ENCODE measurements at places on chromosomes 7 and 10.

- no peak for DNase-seq
Measured at GRCh38 chr10:33117816-33118215, 159.8 kb upstream of the ITGB1 start.

DNA sequence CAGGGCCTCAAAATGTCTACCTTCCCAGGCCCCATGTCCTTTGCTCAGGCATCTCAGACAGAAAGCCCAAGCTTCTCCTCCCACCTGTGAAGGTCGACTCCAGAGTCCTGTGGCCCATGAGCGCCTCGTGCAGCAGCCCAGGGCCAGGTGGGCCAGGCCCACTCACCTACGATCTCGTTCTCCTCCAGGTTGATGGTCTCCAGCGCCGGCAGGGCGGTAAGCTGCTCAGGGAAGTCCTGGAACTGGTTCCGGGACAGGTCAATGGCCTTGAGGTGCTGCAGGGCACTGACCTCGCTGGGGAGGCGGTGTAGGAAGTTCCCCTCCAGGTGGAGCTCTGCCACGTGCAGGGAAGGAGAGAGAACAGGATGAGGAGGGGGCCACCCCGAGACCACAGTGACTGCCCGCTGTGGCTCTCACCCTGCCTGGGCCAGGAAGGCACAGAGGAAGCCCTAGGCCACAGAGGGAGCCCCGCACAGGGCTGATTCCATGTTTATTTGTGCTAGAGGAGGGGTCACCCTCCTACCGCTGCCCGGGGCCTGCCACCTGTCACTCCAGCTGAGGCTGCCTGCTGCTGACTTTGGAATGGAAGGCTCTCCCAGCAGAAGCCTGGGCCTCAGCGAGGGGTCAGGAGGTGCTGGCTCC is 40.0 kb upstream of the NPFFR1 start:
- DNase-seq = no peak

- no peak for DNase-seq
Measured at GRCh38 chr10:118812393-118812740, 57.6 kb upstream of the CACUL1 start.

DNA sequence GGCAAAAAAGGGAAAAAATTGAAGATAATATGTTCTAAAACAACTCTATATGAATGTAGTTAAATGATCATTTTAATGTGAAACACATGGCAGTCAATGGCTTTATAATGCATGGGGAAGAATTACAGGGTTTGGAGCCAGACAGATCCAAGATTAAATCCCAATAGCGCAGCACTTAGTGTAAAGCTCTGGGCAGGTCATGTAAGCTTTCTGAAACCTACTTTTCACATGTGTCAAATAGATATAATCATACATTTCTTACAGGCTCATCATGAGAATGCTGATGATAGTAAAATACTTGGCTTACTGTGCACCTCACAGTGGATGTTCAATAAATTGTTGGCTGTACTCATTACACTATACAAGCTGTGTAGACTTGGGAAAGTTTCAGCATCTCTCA is 48.0 kb upstream of the ZNF365 start:
- DNase-seq = no peak

DNA sequence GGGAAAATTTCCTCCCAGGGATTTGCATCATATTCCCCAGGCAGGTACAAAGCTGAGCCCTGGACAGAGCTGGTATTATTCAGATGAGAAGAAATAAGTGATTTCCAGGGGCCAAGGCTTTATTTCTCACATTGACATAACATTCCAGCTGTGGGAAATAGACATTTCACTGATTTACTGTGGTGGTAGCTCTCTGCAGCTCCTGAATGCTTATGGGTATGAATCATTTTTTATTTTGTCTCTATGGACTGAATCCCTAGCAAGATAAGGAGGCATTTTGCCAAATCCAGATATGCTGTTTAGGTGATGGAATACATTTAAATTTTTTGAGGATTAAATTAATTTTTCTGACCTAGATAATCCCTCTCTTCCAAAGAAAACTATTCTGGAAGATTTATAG is 97.9 kb downstream of the MTPN start:
- no peak for DNase-seq

All from OCI-LY7 (cell line).